ENCODE measurements at places on chromosomes 13 and 19.

GRCh38 chr19:55346725-55347441 lies 7.2 kb downstream of the KMT5C start:
- DNase-seq = no peak

DNA sequence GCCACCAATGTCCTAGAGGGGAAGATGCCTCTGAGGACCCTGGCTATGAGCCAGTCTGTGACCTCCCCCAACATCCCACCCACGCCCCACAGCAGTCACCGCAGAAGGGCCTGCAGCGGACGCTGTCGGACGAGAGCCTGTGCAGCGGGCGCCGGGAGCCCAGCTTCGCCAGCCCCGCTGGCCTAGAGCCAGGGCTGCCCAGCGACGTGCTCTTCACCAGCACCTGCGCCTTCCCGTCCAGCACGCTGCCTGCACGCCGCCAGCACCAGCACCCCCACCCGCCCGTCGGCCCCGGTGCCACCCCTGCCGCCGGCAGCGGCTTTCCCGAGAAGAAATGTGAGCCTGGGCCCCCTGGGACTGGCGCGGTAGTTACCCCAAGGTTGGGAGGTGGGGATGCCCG lies 30.6 kb downstream of the DPF1 start:
- no peak for DNase-seq

DNA sequence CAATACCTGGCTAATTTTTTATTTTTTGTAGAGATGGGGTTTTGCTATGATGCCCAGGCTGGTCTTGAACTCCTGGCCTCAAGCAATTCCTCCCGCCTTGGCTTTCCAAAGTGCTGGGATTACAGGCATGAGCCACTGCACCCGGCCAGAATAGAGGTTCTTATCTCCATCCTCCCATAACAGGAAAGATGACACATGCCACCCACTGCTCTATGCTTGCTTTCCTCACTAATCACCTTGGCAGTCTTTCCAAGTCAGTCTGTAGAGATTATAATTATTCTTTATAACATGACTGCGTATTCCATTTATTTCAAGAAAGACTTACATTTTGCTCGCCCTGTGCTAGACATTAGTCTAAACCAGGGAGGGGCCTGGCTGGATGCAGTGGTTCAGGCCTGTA lies 6.7 kb downstream of the VAV1 start:
- no peak for DNase-seq

DNA sequence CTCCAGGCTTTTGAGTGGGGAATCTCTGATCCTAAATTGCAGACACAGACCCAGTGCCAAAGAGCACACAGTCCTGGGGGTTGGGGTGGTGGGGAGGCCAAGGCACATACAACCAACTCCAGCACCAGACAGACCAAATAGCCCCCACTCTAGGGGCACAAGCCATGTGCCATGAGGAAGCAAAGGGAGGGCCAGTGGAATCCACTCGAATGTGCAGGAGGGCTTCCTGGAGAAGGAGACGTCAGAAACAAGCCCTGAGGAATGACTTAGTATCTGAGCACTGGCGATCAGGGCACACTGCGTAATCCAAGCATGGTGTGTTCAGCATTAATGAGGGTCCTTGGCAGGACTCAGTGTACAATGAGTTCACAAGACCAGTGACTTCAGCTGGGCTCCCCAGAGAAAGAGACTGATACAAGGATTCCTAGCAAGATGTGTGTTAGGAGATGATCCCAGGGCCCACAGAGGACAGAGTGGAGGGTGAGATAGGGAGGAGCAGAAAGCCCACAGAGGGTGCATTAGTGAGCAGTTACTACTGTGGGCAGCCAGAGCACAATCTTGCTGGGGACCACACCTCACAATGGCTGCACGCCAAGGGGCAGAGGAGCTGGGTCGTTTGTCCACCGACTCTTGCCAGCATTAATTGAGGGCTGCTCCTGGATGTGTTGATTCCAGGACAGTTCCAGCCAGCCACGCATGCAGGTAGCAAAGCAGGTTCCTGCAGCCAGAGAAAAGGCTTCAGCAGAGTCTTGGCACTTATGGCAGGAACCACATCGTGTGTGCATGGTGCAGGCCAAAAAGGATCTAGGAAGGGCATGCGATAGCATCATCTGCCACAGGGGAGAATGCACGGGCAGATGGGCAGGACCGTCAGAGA lies 152.6 kb upstream of the VSTM2B start:
- peak; percentile 24 for DNase-seq

- DNase-seq = no peak
Measured at GRCh38 chr13:20689291-20689690, 14.2 kb upstream of the IL17D start.

- DNase-seq = peak; percentile 58
Measured at GRCh38 chr13:99725644-99726043, 224.4 kb downstream of the TM9SF2 start.

DNA sequence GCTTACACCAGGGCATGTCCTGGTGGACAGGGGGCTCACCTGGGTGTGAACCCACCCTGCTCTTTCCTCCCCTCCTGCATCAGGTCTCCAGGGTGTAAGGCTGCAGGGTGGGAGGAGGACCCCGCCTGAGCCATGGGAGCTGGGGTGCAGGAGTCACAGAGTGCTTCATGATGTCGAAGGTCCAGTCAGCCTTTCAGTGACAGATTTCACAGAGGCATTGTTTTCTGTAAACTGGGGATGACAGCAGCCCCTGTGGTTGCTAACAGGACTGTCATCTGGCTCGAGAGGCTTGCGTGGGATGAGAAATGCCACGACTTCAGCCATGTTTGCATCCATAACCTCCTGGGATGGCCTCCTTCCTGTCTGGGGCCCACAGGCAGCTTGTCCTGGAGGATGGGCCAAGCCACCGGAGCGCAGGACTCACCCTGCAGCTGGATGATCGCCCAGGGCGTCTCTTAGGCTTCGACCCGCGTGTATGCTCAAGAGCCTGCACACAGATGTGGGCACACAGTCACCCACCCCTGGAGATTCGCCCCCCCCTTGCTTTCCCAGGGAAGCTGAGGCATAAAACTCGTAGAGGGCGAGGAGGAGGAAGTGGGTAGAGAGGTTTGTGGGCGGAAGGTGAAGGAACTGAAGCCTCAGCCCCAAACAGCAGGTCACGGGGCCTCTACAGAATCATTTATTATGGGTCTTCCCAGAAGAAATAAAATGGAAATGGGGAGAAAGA lies 4.9 kb downstream of the NANOS3 start:
- DNase-seq = no peak

- DNase-seq = no peak
Measured at GRCh38 chr13:23889615-23890607, 711 bp upstream of the MIPEP start.

GRCh38 chr13:110187641-110188161 lies 119.3 kb downstream of the COL4A1 start:
- no peak for DNase-seq

GRCh38 chr19:37056776-37057175 lies 21.5 kb upstream of the ZNF420 start:
- no peak for DNase-seq

DNA sequence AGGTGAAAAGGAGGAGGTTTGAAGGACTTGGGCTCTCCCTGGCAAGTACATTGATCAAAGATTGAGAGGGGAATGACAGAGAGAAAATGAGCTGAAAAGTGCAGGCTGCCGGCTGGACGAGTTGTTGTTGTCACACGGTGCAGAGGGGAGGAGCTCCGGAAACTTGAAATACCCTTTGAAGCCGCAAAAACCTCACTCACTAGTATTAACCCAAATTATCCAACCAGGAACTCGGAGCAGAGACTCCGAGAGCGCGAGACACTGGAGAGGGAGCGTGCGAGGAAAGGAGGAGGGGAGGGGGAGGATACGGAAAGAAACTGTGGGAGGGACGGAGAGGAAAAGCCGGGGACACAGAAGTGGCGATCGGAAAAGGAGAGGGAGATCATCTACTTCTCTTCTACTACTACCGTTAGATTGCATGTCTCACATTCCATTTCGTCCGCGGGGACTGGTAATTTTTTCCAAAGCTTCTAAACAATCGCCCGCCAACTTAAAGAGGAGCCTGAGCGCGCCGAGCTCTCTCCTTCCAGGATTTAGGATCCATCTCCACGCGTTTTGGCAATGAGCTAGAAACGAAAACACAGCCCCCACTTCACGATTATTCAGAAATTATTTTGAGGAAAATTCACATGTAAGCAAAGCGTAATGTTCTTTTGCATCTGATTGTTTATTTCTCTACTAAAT lies at the start of gene DACH1:
DACH1 (minus strand) TSS at position 74 of the 684 bp plus-strand sequence.
- DNase-seq = peak; percentile 76

DNA sequence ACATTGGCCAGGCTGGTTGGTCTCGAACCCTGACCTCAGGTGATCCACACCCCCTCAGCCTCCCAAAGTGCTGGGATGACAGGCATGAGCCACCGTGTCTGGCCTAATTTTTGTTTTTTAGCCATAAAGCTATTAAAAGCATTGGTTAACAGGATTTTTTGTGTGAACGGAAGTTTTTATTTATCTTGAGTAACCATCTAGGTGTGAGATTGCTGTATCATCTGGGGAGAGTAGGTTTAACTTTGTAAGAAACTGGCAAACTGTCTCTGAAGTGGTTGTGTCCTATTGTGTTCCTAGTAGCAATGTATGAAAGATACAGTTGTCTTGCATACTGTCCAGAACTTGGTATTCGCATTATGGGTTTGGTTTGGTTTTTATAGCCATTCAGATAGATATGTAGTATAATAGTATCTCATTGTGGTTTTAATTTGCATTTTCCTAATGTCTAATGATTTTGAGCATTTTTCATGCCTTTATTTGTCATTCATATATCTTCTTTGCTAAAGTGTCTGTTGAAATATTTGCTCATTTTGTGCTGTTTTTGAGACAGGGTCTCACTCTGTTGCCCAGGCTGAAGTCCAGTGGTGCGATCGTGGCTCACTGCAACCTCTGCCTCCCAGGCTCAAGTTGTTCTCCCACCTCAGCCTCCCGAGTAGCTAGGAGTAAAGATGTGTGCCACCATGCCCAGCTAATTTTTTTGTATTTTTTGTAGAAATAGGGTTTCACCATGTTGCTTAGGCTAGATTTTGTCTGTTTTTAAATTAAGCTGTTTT lies 13.5 kb upstream of the PLEKHF1 start:
- no peak for DNase-seq

DNA sequence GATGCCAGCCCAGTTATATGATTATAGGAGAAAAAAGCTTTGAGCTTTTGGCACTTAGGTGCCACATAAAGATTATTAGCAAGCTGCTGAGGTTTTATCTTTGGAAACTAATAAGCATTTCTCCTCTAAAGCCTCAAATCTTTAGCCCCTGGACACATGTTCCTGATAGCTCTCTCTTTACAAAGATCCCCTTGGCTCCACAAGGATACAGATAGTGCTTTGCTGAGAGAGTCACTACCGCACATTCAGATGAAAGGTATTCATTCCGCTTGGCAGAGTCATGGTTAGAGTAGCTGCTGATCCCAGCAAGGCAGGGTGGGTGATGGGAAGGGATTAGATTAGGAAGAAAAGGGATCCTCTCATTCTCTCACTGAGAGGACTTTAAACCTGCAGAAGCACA lies 28.2 kb upstream of the PSG7 start:
- no peak for DNase-seq

DNA sequence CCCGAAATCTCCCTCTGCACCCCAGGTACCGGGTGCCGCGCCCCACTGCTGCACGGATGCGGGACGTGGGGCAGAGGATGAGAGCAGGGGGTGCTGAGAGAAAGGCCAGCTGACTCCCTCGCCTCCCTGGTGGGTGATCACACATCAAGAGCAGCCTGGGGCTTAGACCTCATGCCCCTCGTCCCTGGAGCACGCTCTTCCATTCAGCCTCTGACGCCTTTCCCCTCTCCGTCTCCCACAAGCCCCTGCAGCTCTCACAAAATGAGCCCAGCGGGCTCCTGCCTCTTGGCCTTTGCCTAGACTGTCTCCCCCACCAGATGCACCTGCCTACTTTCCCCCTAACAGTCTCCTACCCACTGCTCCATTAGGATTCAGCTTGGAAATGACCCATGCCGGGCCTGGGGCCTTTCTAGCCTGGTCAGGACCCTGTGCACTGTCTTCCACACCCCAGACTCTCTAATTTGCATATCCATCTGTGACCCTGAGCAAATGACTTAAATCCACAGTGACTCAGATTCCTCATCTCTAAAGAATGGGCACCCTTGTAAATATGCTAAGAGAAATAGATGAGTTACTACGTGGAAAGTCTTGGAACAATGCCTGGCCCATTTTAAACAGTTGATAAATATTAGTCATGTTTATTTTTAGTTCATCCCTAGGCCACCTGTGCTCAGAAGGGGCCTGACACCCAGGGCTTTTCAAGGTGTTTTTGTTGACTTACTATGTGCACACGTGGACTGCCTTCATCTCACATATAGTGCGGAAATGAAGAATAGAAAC lies 582 bp upstream of the PTPRH start:
- no peak for DNase-seq

- no peak for DNase-seq
Measured at GRCh38 chr19:5155586-5156210, 184.9 kb downstream of the PTPRS start.

GRCh38 chr19:49210108-49210900 lies 52.7 kb downstream of the TRPM4 start:
- DNase-seq = peak; percentile 93

DNA sequence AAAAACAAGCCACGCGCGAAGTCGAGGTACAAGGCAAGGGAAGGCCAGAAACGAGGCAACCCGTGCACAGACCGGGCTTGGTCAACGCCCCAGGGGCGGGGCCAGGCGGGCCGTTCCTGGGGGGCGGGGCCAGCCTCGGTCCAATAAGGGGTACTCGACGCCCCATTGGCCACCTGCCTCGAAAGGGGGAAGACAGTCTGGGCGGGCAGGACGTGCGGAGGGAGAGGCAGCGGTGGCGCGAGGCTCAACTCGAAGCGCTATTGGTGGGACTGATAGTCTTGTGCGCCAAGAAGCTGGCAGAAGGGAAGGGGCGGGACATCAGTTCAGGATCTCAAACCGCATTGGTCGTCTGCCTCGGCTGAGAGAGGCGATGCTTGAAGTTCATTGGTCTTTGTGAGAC lies at the start of gene LYPD4:
LYPD4 (minus strand) TSS at position 83 of the 400 bp plus-strand sequence. CDS start 5,398 bp downstream, outside the sequence.
- no peak for DNase-seq

- DNase-seq = no peak
Measured at GRCh38 chr13:41443969-41444368, 13.4 kb upstream of the RGCC start.

- DNase-seq = no peak
Measured at GRCh38 chr13:22118158-22118557, 447.3 kb downstream of the FGF9 start.

DNA sequence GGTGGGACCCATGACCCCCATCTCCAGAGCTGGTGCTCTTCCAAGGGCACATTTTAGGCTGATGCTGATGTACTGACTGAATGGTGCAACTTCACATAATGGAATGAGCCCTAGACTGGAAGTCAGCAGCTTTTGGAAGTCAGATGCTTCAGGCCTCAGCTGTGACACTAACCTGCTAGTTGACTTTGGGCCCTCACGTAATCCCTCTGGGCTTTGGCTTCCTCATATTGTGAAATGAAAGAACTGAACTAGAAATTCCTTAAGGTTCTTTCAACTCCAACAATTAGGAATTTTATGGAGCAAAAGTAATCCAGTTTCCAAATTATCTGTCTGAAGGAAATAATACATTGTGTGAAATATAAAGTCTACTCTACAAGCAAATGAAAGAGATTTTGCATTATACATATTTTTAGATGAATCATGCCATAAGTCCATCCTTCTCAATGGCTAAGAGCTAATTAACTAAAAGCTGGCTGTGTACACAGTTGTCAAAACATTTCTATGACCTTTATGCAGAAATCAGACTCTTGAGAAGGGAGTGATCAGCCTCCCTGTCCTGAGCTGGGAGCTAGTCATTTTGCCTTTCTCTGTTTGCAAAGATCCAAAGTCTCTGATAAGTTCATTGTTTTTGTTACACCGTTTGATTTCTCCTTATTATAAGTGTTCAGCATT lies 204.2 kb downstream of the DCLK1 start:
- no peak for DNase-seq

GRCh38 chr13:69720278-69720983 lies 387.2 kb upstream of the ATXN8OS start:
- DNase-seq = no peak
